ENCODE measurements at places on chromosomes 16 and 17.

DNA sequence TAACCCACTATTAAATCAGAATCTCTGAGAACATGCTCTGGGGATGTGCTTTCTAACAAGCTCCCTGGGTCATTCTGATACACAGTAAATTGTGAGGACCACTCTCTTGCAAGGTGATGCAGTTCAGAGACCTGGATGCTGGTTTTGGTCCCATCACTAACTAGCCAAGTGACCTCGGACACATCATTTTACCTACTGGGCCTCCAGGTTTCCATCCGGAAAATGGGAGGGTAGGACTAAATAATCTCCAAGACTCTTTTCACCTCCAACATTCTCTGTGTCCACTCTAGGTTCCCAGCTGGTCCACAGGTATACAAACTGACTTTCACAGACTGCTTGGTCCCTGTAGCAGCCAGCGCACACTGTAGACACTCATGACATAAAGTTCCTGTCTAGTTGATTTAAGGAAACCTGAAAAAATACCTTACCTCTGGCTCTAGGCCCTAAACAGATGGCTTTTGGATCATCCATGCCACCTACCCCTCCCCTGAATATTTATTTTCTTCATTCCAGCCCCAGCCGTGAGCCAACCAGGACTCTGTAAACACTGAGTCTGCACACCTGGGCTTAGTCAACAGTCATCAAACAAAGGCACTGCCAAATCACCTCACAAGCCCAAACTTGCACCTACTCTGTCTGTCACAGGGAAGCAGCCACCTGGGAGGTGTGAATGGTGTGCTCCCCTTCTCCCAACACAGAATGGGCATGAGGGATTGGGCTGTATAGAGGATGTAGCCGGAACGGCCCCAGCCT, 51.3 kb upstream of the MRPS23 start:
- ATAC-seq, result no peak

GRCh38 chr17:10623737-10624338, 33.3 kb downstream of the MYH3 start:
- ATAC-seq, result no peak

DNA sequence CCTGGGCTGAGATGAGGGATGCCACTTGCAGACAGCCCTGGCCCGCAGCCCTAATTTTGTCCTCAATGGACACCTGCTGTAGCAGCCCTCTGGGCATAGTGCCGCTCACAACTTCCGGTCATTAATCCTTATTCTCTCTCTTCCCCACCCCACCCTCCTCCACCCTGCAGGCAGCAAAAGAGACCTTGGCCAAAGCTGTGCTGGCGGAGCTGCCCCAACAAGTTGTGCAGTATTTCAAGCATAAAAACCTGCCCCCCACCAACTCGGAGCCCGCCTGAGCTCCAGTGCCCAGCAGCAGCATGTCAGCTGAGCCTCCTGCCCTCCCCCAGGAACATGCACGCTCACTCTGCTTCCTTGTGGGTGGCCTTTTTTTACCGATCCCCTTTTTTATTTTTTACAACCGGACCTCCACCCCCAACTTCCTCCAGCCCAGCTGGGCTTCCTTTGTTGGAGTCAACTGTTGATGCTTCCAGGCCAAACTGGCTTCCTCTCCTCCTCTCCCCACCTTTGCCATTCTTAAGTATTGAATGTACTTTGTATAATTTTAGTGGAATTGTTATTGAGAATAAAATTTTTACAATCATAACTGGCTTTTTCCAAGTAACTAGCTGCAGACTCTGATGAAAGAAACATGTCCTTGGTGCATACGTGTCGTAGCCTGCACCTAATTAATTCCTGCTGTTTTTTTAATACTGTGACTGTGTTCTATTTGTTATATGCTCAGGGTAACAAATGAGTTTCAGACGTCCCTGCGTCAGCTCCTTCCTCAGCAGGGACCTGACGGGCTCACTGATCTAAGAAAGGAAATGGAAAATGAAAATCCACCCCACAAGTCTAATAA, 38.2 kb downstream of the PSME3IP1 start:
- ATAC-seq, result no peak

- ATAC-seq, result no peak
Measured at GRCh38 chr16:70394853-70395252, 44.0 kb downstream of the ST3GAL2 start.

DNA sequence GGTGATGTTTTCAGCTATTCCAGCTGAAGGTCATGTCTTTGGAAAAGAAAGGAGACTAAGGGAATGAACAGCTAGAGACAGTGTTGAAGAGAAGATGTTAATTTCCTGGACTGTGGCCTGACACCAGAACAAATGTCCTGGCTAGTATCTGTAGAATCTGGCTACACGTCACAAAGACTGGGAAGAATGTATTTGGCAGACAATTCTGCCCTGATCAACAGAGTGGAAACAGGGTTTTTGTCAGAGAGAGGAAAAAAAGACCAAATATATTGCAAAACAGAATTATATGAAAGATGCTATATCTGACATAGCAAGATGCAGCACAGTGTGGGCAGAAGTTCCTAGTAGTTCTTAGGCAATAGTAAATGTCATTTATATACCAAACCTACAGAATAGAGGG, 17.0 kb upstream of the ANKFN1 start:
- ATAC-seq, result no peak
